ENCODE measurements at places on chromosomes 1 and 21.

GRCh38 chr1:223421676-223422075 is 28.5 kb downstream of the CCDC185 start:
- no peak for DNase-seq

- DNase-seq, result no peak
Measured at GRCh38 chr1:186218654-186219352, 156.2 kb downstream of the TPR start.

DNA sequence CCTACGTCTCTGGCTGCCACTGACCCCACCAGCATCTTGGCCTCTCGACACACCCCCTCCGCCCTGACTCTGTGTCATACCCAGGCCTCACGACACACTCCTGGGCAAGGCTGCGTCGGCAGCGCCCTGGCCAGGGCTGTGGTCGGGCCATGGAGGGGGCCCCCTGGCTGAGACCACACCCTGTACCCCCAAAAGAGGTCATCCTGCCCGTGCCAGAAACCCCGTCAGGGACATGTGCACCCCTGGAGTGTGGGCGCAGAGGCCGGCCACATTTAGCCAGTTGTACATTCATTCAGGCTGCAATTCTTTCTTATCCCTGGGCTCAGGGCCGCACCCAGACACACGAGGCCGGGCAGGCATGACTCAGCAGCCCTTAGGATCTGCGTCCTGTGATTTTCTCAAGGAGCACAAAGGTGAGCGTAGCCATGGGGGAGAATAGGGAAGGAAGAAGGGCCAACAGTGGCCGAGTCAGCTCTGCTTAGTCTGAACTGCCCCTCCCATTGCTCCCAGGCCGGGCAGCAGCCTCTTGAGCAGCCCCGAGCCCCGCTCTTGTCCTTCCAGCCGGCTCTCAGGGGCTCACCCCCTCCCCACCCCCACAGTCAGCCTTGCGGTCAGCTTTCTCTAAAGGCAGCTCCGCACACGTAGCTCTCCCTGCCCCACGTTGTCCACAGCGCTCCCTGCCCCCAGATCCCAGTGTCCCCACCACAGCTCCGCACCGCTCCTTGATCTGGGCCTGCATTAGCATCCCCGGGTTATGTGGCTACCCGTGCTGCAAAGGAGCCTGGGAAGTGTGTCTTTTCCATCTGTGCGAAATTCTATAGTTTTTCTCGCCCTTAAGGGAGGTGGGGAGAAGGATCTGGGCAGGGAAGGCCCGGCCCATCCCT is 7.9 kb downstream of the CSTB start:
- no peak for DNase-seq

GRCh38 chr1:199447906-199448305 is 579.6 kb upstream of the NR5A2 start:
- DNase-seq, result no peak

DNA sequence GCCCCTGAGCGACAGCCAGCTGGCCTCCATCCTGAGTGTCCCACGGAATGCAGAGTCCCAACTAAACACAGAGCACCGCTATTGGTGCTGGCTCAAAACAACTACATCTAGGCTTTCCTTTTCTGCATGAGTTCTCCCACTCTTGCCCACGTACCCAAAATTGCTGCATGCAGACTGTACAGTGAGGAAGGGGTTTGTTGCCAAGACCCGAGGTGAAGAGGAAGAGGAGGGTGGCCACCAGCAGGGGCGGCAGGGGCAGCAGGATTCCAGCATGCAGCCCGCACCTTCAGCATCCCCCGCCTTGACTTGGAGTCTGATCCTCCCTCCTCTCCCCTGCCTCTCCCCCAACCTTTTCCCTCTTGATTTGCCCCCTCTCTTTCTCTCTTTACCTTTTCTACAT is 8.0 kb downstream of the S100A9 start:
- DNase-seq, result no peak

GRCh38 chr1:8241417-8242014 is 76.4 kb upstream of the SLC45A1 start:
- no peak for DNase-seq

- no peak for DNase-seq
Measured at GRCh38 chr1:187396226-187396625, 567.5 kb downstream of the PLA2G4A start.

- no peak for DNase-seq
Measured at GRCh38 chr1:54219688-54220003, 19.7 kb downstream of the MRPL37 start.

DNA sequence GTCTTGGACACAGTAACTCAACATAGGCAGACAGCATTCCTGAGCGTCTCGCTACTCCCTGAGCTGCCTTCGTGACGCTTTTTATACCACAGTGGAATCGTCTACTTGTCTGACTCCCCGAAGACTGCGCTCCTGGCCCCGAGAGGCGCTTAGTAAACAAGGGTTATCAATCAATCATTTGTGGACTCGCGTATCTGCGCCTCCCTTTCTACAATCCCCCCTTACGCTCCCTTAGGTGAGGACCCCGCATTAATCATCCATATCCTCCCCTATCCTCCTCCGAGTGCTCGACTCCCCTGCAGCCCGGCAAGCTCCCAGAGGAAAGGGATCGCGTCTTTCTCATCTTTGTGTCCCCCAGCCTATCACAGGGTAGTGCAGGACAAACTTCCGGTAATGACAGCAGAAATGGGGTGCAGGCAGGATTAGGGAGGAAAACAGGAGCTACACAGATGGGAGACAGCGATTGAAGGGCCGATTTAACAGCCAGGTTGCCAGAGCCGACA is 522 bp downstream of the TMEM59 start:
- DNase-seq, result no peak

- peak; percentile 46 for DNase-seq
Measured at GRCh38 chr1:8439015-8439702, 121.2 kb downstream of the SLC45A1 start.

GRCh38 chr21:37475186-37475868 is 108.8 kb downstream of the DYRK1A start:
- DNase-seq, result no peak

DNA sequence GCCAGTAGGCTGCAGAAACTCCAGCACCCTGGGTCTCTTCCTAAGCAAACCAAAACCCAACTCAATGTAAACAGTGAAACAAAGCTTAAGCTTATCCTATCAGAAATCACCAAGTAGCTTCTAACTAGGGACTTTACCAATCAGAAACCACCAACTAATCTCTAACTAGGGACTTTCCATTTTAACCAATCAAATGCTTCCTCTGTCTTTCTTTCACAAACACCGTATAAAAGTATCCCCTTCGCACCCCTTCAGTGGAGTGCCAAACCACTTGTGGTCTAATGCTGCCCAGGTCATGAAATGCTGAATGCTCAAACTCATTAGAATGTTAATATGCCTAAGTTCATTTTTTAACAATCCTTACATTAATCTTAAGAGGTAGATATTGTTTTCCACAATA is 250.5 kb upstream of the DUSP10 start:
- no peak for DNase-seq

GRCh38 chr1:245085508-245086095 is 69.2 kb upstream of the KIF26B start:
- DNase-seq, result no peak

DNA sequence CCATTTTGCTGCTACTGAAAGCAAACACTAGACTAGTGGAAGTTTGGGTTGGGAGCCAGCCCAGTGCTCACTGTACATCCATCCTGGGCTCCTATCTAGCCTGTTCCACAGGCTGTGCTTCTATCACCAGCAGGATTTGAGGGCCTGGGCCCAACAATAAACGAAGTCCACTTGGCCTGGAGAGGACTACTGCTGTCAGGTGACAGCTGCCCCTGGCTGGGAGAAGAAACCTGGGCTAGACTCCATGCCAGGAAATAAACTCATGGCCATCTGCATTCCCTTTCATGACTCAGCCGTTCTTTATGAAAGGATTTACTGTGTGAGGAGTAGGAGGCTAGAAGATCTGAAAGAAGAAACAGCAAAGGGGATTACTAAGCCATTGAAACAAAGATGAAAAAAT is 35.5 kb downstream of the COLGALT2 start:
- DNase-seq, result no peak

DNA sequence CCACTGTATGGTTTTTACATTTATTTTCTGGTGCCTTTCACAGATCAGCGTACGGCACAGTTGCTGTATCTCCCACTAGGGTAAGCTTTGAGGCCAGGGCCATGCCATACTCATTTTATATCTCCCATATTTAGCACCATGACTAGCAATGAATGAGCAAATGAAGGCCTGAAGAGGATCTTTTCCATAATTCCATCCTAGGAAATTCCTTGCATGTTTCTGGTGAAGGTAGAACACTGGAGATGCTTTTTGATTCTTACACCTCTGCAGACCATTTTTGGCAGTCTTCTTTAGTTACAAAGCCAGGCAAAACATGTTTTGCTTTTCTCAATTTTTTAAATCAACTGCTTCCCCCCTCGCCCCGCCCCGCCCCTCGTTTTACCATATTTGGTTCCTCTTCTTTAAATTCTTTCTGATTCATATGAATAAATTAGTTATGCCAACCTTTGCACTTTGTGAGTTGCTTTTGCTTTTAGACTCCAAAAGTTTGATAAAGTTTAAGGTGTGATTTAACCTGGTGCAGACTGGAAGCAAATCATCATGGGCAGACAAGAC is 78.9 kb upstream of the AK4 start:
- DNase-seq, result no peak

GRCh38 chr1:26874896-26875295 is 11.9 kb downstream of the SFN start:
- DNase-seq, result no peak

DNA sequence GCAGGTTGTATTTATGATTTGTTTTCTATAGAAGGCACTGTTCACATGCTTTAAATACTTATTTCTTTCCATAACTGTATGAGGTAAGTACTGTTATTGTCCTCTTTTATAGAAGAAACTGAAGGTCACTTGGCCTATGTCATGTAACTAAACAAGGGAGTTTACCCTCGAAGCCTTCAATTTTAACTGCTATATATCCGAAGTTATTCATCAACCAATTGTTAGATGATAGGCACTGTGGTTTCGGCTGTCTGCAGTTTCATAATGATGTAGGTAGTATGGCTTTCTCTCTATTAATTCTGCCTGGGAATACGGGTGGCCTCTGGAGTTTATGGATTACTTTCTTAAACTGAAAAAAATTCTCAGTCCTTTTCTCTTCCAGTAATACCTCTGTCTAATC is 413.3 kb upstream of the ADGRL2 start:
- DNase-seq, result no peak

DNA sequence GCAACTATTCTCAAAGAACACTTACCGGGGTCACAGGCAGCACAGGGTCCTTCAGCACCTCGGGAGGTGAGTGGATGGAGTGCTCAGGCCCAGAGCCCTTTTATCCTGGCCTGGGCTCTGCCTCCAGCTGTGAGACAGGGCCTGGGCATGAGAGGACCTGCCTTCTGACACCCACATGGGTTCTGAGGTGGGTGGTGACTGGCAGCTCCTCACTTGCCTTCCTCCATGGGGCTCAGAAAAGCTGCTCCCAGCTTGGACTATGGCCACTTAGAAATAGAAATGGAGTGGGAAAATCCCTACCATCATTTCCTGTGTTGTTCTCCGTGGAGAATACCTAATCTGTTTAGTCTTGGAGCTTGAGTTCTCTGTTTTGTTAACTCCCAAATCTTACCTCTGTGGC is at the start of gene LCE1C:
TSS of gene LCE1C (minus strand) at position 76 of the 400 bp plus-strand sequence. CDS start 1,173 bp downstream, outside the sequence.
- no peak for DNase-seq

DNA sequence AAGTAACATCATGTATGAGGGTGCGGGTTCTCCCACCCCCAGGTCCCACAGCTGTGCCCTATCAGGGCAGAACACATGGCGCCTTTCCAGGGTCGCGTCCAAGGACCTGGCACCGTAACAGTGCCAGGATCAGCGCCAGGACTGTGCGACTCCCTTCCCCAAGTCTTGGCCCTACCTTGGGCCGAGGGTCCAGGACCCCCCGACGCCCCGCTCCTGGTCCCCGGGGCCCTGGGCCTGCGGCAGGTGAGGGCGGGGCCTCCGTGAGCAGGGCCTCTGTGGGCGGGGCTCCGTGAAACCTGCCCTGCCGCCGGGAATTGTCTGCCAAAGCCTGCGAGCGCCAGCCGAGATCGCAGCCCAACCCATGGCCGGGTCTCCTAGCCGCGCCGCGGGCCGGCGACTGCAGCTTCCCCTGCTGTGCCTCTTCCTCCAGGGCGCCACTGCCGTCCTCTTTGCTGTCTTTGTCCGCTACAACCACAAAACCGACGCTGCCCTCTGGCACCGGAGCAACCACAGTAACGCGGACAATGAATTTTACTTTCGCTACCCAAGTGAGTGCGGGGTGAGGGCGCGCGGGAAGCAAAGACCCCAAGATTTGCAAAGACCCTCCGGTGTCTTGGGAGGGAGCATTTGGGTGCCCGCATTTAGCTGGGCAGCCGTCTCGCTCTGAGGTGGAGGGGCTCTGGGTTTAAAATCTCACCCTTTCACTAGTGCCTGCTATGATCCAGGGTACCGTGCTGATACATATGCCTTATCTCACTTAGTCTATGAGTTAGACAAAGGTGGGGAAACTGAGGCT is at the start of gene RHBG:
TSS of gene RHBG (plus strand) at position 323 of the 796 bp plus-strand sequence. CDS start at position 362, 39 bp downstream.
- no peak for DNase-seq

DNA sequence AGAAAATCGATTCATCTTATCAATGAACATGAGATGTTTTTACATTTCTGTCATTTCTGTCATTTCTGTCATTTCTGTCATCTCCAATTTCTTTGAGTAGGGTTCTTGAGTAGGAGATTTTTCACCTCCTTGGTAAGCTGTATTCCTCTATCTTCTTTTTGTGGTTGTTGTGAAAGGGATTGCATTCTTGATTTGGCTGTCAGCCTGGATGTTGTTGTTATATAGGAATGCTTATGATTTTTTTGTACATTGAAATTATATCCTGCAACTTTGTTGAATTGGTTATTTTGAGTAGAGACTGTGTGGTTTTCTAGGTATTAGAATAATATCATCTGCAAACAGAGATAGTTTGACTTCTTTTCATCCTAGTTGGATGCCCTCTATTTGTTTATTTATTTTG is 1233.7 kb downstream of the PLA2G4A start:
- no peak for DNase-seq

DNA sequence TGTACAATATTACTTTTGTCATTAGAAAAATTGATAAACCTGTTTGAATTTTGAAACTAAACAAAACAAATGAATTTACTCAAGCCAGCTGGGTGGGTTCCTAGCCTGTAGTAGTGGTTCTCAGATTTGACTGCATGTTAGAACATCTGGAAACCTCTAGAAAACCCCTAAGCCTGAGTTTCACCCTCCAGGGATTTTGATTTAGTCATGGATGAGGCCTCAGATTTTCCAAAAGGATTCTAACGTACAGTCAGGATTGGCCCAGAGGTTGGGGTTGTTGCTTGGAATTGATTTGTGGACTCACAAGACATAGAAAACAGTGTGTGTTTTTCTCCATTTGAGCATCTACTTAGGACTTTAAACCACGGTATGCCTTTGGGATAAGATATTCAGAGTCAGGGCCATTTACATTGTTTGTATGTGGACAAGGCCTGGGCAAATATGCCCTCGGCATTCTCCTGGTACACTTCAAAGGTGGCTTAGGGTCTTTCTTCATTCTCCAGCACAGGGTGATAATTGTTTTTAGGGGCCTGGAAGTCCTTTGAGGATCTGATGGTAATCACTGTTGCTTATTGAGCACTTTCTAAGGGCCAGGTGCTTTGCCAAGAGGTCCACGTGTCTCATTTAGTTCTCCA is 42.6 kb downstream of the ATP5PO start:
- DNase-seq, result no peak
